NCI-H460 (cell line): ENCODE measurements at places on chromosomes 2 and 18. TPM values are rescaled to one million over a fixed set of nuclear protein-coding genes. Genes with fewer than 3 reads are reported as not detected.

INHBB gene
- total RNA-seq: 0.07 TPM in 1 of 2 replicates, not detected in the other

TBR1 gene
- 0.05 TPM in 1 of 2 replicates, not detected in the other for total RNA-seq

GAREM1 gene
- 7.8 and 9.5 TPM in 2 replicates for total RNA-seq

PTH2R gene
- not detected in 2 replicates for total RNA-seq

AQP12B gene
- total RNA-seq: not detected in 2 replicates

UGT1A4 gene
- total RNA-seq: 0.20 TPM in 1 of 2 replicates, not detected in the other

DNA sequence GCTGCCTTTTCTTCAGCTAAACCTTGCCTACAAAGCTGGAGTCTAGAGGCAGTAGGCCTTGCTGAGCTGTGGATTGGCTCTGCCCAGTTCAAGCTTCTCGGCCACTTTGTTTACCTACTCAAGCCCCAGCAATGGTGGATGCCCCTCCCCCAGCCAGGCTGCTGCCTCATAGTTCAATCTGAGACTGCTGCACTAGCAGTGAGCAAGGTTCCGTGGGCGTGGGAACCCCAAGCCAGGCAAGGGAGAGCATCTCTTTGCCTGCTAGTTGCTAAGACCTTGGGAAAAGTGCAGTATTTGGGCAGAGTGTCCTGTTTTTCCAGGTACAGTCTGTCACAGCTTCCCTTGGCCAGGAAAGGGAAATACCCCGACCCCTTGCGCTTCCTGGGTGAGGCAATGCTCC lies 68.9 kb downstream of the VAPA start:
- DNase-seq: no peak

GRCh38 chr2:126370201-126370600 lies 285.8 kb upstream of the GYPC start:
- no peak for DNase-seq

- no peak for DNase-seq
Measured at GRCh38 chr2:30225131-30225762, 6.1 kb upstream of the LBH start.

- DNase-seq: no peak
Measured at GRCh38 chr2:60335533-60336237, 217.8 kb downstream of the BCL11A start.

GRCh38 chr2:60234274-60234986 lies 319.0 kb downstream of the BCL11A start:
- DNase-seq: no peak

DNA sequence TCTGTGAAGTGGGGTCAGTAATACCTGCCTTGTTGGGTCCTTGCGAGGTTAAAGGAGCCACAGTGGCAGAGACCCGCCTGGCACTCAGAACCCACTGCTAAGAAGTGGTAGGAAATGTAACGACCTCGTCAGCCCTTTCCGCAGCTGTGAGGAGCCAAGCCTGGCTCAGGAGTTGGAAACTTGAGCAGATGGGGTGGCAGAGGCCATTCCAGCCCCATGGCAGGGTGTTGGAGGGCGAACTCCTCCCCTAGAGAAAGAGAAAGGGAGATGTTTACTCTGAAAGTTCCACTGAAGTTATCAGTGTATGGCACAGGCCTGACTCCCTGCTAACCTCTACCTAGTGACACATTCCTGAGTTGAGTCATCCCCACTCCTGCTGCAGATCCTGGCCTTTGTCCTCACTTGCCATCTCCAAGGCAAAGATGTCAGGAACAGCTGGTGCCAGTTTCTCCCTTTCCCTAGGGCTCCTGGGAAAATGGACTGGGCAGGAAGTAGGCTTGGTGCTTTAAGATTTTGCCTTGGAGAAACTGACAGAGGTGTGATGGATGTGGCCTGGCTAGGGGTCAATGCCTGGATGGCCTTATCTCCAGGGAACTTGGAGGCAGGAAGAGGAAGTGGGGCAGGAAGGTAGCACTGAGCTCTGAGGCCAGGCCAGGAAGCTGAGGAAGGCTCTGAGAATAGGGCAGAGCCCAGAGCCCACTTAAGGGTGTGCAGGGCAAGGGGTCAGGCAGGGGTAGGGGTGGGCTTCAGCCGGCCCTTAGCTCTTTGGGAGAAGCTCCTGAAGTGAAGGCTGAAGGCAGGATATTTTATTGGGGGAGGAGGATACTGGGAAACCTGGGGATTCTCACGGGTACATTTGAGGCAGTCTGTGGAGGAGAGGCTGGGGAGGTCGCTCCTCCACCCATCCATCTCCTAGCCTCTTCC lies 888 bp downstream of the VAMP5 start:
- no peak for DNase-seq

GRCh38 chr2:222353993-222354392 lies 55.2 kb upstream of the PAX3 start:
- no peak for DNase-seq

GRCh38 chr2:120176526-120176925 lies 46.7 kb downstream of the TMEM185B start:
- no peak for DNase-seq

GRCh38 chr2:149027590-149028250 lies 10.8 kb upstream of the LYPD6B start:
- DNase-seq: no peak

- no peak for DNase-seq
Measured at GRCh38 chr2:61328707-61329251, 142.1 kb downstream of the USP34 start.

- DNase-seq: peak; percentile 46
Measured at GRCh38 chr2:219249203-219249980, 3.7 kb upstream of the TUBA4B start.

GRCh38 chr2:194824450-194824849 lies 832.6 kb upstream of the SLC39A10 start:
- DNase-seq: no peak

- no peak for DNase-seq
Measured at GRCh38 chr2:98014379-98014778, 18.6 kb upstream of the TMEM131 start.
